ENCODE measurements at places on chromosomes 7 and 10.

- DNase-seq: no peak
Measured at GRCh38 chr7:54360075-54360840, 181.9 kb upstream of the VSTM2A start.

DNA sequence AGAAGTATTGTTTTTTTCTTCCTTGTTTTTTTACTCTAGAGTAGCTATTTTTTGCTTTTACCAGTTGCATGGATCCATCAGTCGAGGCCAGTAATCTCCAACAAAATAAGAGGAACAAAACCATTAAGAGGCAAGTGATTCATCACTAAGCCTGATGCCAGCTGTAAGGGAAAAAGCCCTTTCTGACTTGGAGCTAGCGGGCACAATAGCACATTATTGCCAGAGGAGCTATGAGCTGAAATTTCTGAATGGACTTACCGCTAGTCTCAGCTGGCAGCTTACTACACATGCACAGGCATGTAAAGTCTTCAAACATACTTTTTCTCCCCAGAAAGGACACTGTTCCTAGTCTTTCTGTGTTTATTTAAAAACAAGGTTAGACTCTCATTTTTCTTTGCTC lies 41.6 kb upstream of the PTPRZ1 start:
- DNase-seq: no peak

GRCh38 chr10:46228563-46229071 lies 58.2 kb upstream of the ANTXRL start:
- peak; percentile 49 for DNase-seq

DNA sequence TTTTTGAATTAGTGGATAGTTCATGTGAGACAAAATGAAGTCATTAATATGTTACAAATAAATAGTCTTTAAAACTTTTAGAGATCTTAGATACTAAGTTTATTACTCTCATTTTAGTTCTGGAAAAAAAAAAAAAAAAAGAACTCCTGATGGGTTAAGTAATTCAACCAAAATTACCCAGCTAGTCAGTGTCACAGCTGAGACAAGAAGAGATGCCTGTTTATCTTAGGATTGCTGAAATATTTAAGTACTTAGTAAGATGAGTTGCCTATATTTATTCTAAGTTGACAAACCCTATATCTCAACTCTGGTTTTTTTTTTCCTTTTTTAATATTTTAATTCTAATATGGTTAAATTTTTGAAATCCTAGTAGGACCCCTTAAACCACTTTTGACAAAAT lies 781.0 kb upstream of the LRRN3 start:
- DNase-seq: no peak

- DNase-seq: no peak
Measured at GRCh38 chr7:110719741-110720140, 371.2 kb upstream of the LRRN3 start.

DNA sequence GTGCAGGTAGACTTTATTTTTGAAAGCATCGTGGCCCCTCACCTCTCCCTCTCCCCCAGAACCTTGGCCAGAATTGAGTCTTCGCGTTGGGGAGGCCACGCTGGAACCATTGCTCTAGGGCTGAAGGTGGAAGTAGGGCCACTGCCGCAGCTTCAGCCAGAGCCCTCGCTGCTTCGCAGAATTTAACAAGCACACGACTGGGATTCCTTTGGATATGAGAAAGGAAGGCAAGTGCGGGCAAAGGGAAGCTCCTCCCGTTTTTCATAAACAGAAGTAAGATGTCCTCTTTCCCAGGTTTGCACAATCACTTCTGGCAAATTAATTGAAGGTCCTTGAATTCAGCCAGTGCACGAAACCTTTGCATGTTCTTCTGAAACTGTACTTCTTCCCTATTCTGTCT lies 168.1 kb downstream of the CCDC3 start:
- no peak for DNase-seq

DNA sequence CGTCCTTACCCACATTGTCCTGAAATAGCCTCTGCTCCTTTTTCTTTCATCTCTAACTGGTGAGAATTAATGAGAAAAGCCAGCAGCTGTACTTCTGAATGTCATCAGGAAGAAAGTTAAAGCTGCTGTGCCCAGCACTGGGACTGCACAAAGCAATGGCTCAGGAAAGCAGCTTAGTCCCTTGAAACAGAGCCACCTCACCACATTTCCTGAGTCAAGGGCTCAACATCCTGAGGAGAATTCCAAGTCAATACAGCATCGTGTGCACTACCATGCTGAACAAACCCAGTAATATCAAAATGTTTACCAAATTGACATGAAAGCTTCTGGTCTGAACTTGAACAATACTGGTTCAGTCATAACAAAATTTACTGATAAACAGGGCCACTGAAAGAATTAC lies 140.1 kb downstream of the KMT2E start:
- no peak for DNase-seq

DNA sequence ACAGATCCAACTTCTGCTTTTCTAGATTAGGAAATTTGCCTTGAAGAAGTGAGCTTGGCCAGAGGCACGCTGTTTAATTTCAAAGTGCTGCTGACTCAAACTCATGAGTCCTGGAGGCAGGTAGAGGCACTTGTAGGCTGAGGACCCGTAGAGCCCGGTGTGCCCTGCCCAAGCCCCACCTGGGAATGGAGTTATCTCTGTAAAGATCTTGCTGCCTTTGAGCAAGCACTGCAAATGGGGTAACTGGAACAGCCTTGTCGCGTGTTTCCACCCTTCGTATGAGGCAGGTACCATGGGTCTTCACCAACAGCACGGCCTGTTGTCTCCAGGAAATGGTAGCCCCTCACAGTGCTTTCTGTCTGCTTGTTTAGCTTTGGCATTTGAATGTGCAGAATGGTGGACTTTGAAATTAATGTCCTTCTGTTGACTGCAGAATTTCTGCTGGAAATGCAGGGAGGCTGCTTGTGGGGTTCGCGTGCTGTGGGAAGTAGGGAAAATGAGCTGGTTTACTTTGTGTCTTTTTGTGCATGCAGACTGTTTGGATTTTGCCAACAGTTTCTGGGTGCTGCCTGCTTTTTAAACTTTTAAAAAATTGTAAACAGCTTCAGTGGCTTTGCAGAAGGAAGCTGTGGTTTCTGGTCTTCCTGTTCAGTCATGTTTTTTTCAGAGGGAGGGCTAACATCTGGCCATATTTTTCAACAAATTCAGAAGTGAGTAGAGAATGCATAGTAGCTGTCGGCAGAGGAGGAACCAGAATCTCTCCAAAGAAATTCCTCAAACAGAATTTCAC lies 27.2 kb downstream of the CCM2 start:
- no peak for DNase-seq
